ENCODE measurements at places on chromosomes 2 and 18.

DNA sequence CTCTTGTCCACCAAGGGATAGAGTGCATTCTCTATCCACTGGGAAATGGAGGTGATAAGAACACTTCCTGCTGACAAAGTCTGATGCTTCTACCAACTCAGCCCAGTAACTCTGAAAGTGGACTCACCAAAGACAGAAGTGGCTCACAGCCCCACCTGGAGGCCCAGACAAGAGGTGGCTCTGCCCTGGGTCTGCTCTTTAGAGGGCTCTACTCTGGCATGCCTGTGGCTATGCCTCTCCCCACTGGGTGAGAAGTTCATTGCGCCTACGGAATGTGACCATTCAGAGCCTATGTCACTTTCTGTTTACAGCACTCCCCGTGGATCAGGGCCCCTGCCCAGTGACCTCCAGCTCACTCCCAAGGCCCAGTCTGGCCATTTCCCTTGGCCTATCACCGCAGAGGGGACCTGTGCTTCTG, 13.5 kb upstream of the XDH start:
- peak; percentile 23 for DNase-seq

DNA sequence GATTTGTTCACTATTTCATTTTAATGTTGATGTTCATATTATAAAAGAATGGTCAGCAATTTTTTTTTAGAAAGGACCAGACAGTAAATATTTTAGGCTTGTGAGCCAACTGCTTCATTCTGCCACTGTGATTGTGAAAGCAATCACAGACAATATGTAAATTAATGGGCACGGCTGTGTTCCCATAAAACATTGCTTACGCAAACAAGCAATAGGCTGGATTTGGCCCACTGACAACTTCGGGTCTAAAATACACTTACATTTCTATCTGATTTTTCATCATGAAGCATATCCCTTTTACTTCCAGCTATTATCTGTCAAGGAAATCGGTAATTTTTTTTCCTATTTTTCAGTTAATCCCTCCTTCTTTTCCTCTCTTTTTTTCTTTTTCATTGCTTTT, 182.2 kb upstream of the CDH2 start:
- DNase-seq: no peak

GRCh38 chr18:76338088-76338487, 157.0 kb downstream of the ZNF516 start:
- no peak for DNase-seq

- no peak for DNase-seq
These were observed 127.5 kb upstream of the TTC39C start for GRCh38 chr18:23887035-23887434.

- no peak for DNase-seq
These were observed 485.7 kb downstream of the TXNL1 start for GRCh38 chr18:56152551-56153310.

DNA sequence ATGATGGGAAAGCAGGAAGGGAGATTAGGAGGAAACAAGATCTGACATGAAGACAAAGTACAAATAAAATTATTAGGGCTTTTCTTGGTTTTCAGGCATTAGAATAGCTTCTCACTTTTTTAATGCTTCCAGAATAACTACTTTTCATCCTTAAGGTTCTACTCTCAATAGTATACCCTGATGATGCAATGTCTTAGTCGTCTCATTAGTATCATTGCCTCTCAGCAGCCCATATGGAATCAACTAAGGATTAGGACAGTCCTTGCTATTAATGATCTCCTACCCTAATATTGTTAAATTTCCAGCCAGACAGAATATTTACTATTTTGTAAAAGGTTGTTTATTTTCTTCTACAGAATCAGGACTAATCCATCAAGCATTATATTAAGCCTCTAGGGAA, 55.9 kb downstream of the RELCH start:
- no peak for DNase-seq

- peak; percentile 8 for DNase-seq
These were observed 399.7 kb downstream of the CPS1 start for GRCh38 chr2:210956101-210956500.

DNA sequence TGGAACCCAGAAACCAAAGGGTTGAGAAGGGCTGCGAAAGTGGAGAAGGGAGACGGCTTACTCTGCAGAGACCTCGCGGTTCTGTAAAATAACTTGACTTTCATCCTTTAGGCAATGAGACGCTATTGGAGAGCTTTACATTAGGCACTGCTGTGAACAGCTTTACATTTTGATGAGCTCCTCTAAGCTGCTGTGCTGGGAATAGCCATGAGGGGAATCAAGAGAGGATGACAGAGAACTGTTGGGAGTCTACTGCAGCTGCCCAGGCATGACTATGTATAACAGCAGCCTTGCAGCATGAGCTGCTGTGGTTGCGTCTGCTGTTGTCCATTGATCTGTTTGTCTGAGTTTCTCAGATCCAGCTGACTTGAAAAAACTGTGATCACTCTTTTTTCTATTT, 310.8 kb upstream of the MAP2 start:
- DNase-seq: no peak

GRCh38 chr2:132557694-132558093, 112.3 kb downstream of the LYPD1 start:
- DNase-seq: no peak

- DNase-seq: peak; percentile 19
These were observed 8.7 kb upstream of the SERPINB13 start for GRCh38 chr18:63578357-63578958.

- peak; percentile 93 for DNase-seq
These were observed 170.0 kb downstream of the DNAH7 start for GRCh38 chr2:195898505-195899191.

GRCh38 chr2:46723346-46723745, 192.3 kb downstream of the MCFD2 start:
- no peak for DNase-seq

GRCh38 chr2:64820901-64821300, 167.2 kb upstream of the SERTAD2 start:
- DNase-seq: no peak

- DNase-seq: peak; percentile 62
These were observed 71.7 kb downstream of the TPGS2 start for GRCh38 chr18:36757081-36757480.

GRCh38 chr2:160909781-160910242, 250.4 kb upstream of the TANK start:
- no peak for DNase-seq

DNA sequence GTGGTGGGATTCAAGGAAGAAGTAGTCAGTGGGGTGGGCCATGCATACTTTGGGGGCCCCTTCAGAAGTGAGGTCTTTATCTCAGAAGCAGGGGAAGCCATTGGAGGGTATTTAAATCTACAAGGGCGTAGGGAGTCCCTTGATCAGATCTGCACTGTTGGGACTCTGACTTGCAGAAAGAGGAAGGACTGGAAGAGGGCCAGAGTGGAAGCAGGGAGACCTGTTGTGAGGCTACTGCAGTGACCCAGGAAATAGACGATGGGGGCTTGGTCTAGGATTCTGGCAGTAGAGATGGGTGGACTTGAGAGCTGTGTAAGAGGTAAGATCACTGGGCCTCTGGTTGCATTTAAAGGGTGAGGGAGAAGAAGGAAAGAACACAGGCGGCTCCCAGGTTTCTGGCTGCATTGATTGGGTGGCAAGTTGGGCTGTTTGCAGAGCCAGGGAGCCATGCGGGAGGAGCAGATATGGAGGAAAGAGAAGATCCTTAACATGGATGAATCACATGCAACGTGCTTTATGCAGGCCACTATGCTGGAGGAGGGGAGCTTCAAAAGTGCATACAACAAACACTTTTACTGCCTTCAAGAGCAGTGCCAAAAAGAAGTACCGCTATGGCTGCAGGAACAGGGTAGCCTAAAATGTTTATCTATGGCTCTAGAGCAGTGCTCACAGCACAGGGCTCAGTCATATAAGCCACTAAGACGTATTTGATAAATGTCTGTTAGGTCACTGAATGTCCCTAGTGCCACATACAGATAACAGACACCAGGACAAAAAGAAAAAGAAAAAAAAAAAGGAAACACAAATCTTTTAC, 2.3 kb downstream of the SFXN5 start:
- no peak for DNase-seq

DNA sequence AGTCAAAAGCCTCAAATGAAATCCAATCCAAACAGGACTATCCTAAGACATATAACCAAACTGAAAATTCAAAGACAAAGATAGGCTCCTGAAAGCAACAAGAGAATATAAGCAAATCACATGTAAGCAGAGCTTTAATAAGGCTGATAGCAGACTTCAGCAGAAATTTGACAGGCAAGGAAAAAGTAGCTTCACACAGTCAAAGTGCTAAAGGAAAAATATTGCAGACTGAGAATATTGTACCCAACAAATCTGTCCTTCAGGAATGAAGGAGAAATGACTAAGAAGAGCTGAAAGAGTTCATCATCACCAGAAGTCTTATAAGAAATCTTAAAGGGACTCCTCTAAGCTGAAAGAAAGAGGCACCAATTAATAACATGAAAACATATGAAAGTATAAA, 150.0 kb downstream of the EVA1A start:
- no peak for DNase-seq

DNA sequence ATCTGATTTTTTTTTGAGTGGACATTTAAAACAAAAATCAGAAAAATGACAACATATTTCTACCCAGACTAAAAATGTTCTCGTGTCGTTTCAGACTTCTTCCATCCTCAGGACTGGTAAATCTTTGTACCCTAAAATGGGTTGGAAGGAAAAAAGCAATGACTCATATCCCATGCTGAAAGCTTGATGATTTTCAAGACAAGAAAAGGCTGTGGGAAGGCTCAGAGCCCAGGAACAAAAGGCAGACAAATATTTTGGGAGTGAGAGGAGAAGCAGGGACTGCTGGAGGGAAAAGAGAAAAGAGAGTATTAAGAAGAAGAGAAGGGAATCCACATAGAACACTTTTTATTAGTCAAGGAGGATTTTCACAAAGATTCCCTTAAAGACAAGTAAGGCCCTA, 77.1 kb upstream of the CTAGE1 start:
- DNase-seq: peak; percentile 19
